ENCODE measurements at places on chromosomes 16 and 17. TPM values are rescaled to one million over a fixed set of nuclear protein-coding genes. Genes with fewer than 3 reads are reported as not detected.

The TRPV3 gene
- polyA plus RNA-seq, result 0.61 TPM

The CHST5 gene
- 0.40 TPM for polyA plus RNA-seq

The ITGA2B gene
- 4.0 TPM for polyA plus RNA-seq

The SLC6A2 gene
- polyA plus RNA-seq, result 0.17 TPM

The NBR1 gene
- 136 TPM for polyA plus RNA-seq

The NOTUM gene
- polyA plus RNA-seq, result 3.7 TPM

The SDR42E2 gene
- 0.13 TPM for polyA plus RNA-seq

DNA sequence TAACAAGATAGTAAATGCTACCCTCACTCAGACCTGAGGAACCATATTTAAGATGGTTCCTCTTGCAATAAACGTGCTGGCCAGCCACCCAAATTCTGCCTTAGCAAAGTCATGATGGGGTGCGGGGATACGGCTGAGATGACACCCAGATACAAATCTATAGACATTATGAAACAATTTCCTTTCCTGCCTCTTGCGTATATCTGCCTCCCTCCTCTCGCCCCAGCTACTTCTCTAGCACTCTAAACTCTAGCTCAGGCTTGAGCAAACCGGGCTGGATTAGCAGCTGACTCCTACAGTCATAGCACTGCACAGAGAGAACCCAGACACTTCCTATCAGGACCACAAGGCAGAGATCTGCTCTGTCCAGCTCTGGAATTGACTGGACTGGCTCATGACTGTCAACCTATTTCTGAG, 22.3 kb downstream of the CD300LF start:
- no peak for DNase-seq

DNA sequence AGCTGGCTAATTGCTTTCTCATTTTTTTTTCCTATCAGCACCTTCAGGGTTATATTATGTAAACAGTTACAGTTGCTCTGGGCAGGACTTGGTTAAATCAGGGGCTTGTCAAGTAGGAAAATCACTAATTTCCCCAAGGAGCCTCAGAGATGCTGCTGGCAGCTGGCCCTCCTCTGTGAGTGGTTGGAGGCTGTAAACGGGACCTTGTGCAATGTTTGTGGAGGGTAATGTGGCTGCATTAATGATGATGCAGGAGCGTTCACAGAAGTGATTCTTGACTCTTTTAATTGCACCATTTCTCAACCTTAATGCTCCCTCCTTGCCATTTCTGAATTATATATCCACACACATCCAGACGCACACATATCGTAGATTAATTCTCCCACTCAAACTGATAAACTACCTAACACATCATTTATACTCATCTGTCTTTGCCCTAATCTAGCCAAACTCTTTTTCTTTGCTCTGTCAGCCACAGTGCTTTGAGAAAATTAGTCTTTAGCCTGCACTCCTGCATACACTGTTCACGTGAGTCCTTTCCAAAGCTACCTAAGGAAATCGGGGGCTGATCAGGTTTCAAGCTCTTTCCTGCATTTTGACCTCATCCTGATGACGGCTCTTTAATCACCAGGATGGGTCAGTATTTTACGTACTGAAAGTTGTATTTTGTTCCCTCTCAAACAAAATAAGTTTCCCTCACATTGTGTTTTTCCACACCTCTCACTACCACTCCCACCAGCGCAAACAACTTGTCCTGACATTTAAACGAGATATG, 154.4 kb upstream of the PIRT start:
- no peak for DNase-seq

GRCh38 chr16:70610273-70611223, 35.8 kb upstream of the IL34 start:
- DNase-seq, result no peak

- no peak for DNase-seq
Observed at GRCh38 chr16:15613676-15614075, 29.3 kb downstream of the MARF1 start.

DNA sequence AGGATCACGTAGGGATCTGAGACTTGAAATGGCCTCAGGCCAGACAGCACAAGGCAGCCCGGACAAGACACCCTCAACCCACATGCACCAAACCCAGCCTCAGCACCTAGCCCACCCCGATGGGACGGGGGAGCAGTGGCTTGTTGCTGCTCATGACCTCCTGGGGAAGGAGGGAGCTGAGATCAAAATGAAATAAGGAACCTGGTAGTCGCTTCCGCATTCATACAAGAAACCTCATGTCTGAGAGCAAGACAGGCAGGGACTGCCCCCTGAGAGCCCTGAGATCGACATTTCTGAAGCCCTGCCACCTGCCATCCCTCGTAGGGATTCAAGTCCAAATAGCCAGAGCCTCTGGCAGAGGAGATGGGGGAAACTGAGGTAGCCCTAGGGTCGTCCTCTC, 5.7 kb upstream of the CEP131 start:
- no peak for DNase-seq

DNA sequence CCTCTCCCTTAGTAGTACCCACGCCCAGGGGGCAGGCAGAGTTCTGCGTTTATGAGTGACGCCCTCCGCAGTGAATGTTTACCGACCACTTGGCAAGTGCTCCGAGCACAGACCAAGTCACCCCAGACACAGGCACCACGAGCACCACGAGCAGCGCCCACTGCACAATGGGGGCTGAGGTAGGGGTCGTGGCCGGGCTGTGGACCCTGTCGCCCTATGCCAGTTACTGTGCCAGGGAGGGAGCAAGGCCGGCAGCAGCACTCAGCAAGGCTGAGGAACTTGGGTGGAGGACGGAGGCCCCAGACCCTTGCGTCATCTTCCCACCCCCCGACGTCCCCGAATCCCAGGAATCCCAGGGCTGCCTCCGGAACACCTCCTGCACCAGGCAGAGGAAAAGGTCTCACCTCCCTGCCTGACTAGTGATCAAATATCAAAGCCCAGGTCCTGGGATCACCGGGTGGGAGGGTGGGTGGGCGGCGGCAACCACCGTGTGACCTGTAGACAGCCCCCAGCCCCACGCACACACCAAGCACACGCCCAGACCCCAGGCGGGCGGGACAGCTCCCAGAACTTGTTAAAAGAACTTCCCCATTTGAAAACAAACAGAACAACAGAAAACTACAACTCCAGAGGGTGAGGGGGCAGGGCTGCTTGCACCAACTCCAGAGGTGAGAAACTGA, 5.4 kb downstream of the VASN start:
- no peak for DNase-seq

Data from right renal pelvis (tissue), 4 donors.